HAP-1 (cell line): ENCODE measurements at places on chromosomes 2 and 18.

GRCh38 chr2:17231394-17231965 lies 286.8 kb downstream of the RAD51AP2 start:
- DNase-seq = no peak

- no peak for DNase-seq
These were observed 90.5 kb downstream of the LRATD1 start for GRCh38 chr2:14722904-14723570.

- peak; percentile 12 for DNase-seq
These were observed at the start of gene QPCT for GRCh38 chr2:37344453-37345361. QPCT (plus strand) TSS chr2:37344630; CDS start chr2:37344732, 102 bp downstream.

- no peak for DNase-seq
These were observed 60.6 kb downstream of the ZNF385B start for GRCh38 chr2:179800776-179801175.

DNA sequence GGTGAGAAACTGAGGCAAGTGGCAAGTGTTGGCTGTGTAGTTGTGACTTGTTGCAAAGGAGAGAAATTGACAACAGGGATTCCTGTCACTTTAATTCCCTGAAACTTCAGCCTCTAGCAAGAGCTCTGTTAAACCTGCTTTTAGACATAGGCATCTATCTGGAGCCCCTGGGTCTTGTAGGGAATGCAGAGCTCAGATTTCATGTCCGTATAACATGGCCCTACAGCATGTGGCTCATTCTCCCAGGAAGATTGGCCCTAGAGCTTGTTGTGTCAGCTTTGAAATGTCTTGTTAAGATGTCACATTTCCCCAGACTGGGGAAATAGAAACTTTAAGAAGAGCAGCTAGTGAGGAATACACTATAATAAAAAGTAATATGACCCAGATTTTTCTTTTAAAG lies 115.8 kb downstream of the POLE4 start:
- DNase-seq = no peak

DNA sequence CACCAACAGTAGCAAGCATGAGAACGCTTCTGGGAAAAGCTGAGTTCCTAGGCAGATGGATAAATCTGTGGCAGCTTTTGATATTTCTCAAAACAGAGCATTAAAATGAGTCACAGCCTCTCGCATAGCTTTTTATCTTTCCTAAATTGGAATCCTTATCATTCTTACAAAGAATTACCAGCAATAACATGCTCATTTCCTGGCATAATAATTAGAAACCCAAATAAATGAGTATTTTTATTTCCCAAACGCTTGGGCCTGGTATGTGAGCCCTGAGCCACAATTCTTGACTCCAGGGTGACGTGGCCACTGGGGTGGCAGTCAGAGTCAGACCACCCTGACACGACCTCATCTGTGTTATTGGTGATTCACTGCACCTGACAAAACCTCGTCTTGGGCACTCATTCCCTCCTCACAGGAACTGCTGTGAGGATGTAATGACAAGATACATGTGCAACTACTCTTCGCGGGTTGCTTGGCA lies 210.7 kb downstream of the ARL4C start:
- no peak for DNase-seq
